GM18507 (cell line): ENCODE measurements at places on chromosomes 12 and 14.

DNA sequence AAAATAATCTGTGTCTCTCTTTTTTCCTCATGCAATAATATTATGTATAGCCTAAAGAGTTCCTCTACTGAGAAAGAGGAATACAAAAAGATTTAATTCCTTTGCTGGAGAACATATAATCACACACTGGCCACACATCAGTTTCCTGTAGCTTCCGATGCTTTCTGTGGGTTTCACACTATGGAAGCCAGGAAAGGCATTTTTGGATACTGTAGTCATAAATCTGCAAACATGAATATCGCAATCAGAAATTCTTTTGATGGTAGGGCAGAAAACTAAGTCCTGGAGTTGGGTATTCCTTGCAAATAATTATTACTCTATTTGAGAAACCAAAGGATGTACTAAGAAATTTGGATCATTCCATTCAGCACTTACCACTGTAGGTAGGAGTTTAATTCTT is 260.0 kb downstream of the ACSS3 start:
- no peak for DNase-seq

DNA sequence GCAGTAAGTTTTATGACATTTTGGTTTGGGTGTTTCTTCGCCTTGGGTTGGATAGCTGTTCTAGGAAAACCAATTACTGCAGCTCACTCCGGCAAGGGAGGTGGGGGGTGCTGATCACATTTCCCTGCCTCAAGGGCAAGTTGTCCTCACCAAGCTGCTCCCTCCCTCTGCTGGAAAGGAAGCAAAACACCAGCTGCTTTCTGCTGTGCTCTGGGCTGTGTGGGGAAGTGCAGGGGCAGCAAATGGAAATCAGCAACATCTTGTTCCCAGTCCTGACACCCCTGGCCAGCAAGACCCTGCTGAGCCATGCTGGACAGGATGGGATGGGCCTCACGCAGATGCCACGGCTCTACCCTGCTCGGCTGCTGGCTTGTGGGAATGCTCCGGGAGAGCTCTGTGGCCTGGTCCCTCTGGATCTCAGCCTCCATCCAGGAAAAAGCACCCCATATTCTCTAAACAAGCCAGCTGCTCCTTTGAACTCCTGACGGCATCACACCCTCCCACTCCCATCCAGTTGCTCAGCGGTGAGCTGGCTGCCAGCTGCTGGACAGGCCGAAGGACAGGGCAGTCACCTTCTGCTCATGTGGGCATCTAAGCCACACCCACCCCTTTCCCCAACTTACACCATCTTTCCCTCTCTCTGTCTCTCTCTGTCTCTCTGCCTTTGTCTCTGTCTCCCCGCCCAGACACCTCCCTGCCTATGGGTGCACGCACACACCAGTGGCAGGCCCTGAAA is 52.4 kb upstream of the EIF5 start:
- no peak for DNase-seq

GRCh38 chr14:105367116-105368031 is 31.0 kb upstream of the TEX22 start:
- no peak for DNase-seq

DNA sequence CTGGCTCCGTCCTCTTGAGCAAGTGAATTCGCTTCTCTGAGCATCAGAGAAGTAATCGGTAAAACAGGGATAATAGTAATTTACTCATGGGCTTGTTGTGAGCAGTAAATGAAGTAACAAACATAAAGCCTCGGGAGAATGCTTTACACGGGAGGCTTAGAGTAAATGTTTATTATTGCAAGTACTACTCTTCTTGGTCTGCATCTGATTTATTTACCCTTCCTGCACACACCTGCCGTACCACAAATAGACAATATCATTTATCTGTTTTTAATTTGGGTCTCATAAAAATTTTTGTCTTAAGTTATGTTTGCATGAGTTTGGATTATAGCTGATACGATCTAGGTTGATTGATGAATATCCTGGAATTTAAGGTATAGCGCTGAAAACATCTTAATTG is 7.8 kb upstream of the COL2A1 start:
- no peak for DNase-seq

GRCh38 chr14:103499709-103500108 is 22.9 kb downstream of the CKB start:
- no peak for DNase-seq

GRCh38 chr12:90321369-90321768 is 612.7 kb upstream of the ATP2B1 start:
- no peak for DNase-seq

GRCh38 chr12:58408516-58408915 is 467.1 kb downstream of the ATP23 start:
- no peak for DNase-seq

- no peak for DNase-seq
Measured at GRCh38 chr12:122138181-122138580, 35.8 kb downstream of the IL31 start.

- DNase-seq, result no peak
Measured at GRCh38 chr12:110861729-110862128, 14.9 kb downstream of the CCDC63 start.

- DNase-seq, result no peak
Measured at GRCh38 chr14:61279082-61279481, 2.1 kb downstream of the TMEM30B start.

DNA sequence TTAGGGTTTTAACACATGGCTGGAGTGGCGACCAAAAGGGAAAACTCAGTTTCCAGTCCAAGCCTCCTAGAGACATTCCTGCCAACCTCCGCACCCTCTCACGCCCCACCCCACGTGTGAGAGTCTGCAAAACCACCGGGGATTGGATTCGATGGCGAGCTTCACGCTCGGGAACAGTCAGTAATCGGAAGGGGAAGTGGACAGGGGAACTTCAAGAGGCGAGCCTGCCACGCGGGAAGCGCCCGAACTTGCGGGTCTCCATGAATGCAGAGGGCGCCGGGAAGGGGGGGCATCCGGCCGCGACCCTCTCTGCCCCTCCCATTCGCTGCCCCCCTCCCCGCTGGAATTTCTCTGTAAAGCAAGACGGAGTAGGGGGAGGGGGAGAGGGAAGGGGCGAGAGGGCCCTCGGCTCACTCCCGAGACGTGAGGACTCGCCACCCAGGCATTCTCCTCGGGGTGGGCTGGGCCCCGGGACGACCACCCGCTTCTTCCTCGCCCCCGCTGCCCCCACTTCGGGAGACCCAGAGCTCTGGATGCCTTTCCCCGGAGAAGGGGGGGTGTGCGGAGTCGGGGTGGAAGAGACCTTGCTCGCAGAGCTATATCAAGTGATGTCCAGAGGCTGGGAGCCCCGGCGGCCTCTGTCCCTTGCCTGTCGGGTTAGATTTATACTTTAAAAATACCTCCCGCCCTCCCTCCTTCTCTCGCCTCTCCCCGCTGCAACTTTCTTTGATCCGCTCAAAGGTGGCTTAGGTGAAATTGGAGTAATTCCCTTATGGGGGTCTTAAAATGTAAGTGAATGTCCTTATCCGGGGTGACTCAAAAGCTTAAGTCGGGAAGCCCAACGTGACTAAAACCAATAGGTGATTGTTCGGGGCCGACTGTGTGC is 2.5 kb upstream of the CCND2 start:
- DNase-seq, result no peak

GRCh38 chr14:31937730-31938346 is 139.3 kb upstream of the ARHGAP5 start:
- DNase-seq, result peak; percentile 23

DNA sequence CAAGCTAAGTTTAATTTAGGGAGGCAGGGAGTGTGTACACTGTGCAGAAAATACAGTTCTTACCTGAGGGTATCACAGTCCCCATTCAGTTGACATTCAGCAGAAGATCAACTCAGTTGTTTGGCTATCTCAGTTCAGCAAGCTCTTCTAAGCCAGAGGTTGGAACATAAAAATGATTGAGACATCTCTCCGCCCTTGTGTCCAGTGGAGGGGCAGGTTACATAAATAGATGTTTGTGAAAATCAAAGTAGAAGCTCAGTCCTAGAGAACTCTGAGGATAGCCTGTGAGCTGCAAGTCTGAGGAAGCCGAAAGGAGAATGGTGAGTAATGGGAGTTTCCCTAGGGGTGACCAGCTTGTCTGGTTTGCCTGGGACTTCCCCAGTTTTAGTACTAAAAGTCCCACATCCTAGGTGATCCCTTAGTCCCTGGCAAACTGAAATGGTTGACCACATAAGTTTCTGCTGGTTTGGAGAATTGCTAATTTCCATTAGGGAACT is 251.4 kb upstream of the ATP2B1 start:
- no peak for DNase-seq

- DNase-seq, result no peak
Measured at GRCh38 chr12:79747274-79747673, 56.5 kb upstream of the PAWR start.

GRCh38 chr12:47393403-47393790 is 312.4 kb downstream of the RPAP3 start:
- DNase-seq, result no peak

- no peak for DNase-seq
Measured at GRCh38 chr12:46366771-46367170, 5.8 kb downstream of the SLC38A2 start.

GRCh38 chr12:132373901-132374611 is 44.7 kb upstream of the GALNT9 start:
- no peak for DNase-seq

DNA sequence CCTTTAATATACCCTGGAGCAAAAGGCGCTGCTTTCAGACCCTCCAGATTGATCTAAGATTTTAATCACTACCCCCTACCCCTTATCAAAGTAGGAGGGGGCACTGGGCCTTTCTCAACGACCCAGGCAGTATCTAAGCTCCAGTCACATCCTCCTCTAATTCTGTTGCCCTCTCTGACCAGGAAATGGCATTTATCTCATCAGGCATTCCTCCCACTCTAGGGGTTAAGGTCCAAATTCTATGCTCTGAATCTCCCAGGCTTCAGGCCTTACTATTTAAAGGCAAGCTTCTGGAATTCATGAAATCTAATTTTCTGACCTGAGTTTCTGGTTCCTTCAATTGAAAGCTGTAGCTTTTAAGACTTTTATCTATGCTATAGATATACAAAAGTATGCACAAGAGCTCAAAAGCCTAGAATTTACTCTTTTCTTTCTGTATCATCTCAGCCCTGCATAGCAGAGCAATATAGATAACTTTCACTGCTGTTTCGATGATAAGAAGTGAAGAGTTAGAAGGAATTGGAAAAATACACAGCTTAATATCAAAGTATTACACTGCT is 622.9 kb downstream of the RPS29 start:
- DNase-seq, result no peak

GRCh38 chr12:42666671-42667243 is 77.2 kb upstream of the PRICKLE1 start:
- DNase-seq, result no peak

GRCh38 chr12:52364901-52365489 is 2.3 kb downstream of the KRT85 start:
- no peak for DNase-seq

GRCh38 chr14:93645200-93645599 is 143.1 kb downstream of the PRIMA1 start:
- DNase-seq, result no peak

GRCh38 chr12:102297412-102297811 is 99.8 kb upstream of the PMCH start:
- no peak for DNase-seq

GRCh38 chr12:131852551-131853299 is 24.5 kb downstream of the MMP17 start:
- DNase-seq, result no peak

DNA sequence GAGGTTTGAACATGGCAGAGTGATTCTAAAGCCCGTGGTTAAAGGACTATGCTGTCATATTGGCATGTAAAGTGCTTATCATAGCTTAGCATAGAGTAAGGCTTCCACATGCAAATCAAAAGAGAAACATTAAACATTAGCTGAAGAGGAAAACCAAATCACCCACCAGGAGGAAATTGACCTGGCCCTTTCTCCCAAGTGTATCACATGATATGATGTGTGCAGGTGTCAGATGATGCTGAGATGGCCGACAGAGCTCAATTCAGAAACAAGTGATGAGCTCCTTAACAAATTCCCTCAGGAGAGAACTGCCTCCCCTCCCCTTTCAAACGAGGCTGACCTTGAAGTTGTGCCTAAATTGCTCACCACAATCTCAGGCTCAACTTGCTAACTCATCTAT is 217.1 kb upstream of the BTG1 start:
- no peak for DNase-seq
